Stimulated activated CD8-positive, alpha-beta memory T cell treated with anti-CD3 and anti-CD28 coated beads, Interleukin-4, amount 100 ng/mL, for 4 hours (primary cell): ENCODE measurements at places on chromosomes 4 and X.

- DNase-seq = no peak
Measured at GRCh38 chrX:26442340-26442739, 226.4 kb downstream of the MAGEB5 start.

DNA sequence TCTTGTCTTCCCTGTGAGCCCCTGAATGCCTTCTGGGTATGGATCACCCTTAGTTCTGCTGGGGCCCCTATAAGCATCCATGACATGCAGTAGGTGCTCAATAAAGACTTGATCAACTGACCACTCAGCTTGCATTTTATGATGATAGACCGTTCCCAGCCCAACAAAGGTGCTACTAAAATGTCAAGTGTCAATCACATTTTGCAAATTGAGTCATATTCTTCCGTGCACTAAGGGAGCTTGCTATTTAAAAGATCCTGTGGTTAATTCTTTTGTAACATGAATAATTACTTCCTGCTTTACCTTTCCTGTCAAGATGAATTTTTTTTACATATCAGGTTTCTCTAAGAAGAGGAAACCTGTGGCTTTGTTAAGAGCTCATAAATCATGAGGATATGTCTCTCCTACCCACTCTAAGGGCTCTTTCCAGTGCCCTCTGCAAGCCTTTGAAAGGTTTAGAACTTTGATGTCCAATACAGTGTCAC lies 47.6 kb downstream of the SH3KBP1 start:
- no peak for DNase-seq

GRCh38 chr4:183610033-183610432 lies 49.0 kb downstream of the RWDD4 start:
- DNase-seq = no peak

DNA sequence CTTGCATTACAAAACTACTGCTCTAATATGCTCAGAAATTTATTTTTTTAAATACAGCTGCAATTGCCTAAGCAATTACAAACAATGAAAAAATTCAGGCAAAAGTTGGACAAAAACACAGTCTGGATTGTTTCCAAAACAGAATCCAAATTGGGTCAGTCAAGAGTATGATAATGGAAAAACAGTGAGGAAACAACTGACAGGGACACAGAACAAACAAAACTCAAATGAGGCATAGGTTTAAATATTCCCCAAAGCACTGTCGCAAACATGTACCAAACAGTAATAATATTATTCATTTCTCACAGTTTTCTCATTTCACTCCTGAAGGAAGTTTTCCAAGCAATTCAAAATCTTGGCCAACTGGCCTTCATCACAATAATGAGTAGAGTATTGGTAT lies 386.6 kb downstream of the CENPC start:
- DNase-seq = no peak

DNA sequence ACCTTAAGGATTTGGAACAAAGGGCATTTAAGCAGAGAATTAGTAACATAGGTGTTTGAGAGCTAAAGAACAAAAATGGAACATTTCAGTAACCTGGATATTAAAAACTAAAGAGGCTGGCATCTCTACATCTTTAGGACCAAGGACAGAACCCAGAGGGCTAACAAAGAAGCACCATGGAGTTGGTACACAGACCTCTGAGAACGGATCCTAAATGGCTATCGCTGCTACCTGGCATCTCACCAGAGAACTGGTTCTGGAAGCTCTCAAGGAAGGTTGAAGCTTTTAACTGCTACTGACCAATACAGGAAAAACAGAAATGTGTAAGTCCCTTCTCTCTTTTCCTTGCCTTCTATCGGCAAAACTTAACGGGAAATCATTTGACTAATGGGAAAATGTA lies 118.4 kb upstream of the TLL1 start:
- no peak for DNase-seq
